K562 (cell line): ENCODE measurements at places on chromosomes 1 and 21. TPM values are rescaled to one million over a fixed set of nuclear protein-coding genes. Genes with fewer than 3 reads are reported as not detected.

DNA sequence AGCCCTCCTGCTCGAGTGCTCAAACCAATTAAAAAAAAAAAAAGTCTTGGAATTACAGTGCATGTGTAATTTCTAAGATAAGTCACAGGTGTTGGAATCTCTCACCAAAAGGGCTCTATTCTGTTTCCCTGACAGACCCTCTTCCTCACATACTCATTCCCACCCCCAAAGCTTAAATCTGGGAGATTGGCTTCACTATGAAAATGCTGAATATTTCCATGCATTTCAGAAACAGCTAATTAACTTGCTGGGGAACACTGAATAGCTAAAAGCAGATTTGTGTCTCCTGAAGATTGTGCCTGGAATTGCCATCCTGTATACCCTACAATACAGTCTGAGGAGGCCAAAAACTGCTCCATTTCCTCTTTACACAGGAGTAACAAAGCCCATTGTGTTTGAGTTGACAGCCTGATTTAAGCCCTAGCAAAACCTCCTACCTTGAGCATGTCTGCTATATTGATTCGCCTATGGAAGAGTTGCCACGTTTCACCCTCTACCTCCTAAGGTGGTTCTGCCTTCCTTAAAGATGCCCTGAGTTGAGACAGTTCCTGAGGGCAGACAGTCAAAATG, 1.4 kb upstream of the PIK3R3 start:
- peaks cover 13% of the 10 kb centered on the region for H3K4me1 ChIP-seq
- no peak for DNase-seq
- H3K4me3 ChIP-seq: peak overlapping the region; percentile 61
- no peak overlapping the region; the same call in 1 of the 3 replicates for H3K27ac ChIP-seq
- no peaks in the 10 kb centered on the region for H3K27me3 ChIP-seq

GRCh38 chr21:33674226-33674625, 31.9 kb downstream of the ITSN1 start:
- no peak overlapping the region for H3K4me3 ChIP-seq
- H3K27ac ChIP-seq: no peak overlapping the region
- no peaks in the 10 kb centered on the region for H3K4me1 ChIP-seq
- peaks cover 6% of the 10 kb centered on the region; the same call in 2 of the 3 replicates for H3K27me3 ChIP-seq
- no peak for DNase-seq

DNA sequence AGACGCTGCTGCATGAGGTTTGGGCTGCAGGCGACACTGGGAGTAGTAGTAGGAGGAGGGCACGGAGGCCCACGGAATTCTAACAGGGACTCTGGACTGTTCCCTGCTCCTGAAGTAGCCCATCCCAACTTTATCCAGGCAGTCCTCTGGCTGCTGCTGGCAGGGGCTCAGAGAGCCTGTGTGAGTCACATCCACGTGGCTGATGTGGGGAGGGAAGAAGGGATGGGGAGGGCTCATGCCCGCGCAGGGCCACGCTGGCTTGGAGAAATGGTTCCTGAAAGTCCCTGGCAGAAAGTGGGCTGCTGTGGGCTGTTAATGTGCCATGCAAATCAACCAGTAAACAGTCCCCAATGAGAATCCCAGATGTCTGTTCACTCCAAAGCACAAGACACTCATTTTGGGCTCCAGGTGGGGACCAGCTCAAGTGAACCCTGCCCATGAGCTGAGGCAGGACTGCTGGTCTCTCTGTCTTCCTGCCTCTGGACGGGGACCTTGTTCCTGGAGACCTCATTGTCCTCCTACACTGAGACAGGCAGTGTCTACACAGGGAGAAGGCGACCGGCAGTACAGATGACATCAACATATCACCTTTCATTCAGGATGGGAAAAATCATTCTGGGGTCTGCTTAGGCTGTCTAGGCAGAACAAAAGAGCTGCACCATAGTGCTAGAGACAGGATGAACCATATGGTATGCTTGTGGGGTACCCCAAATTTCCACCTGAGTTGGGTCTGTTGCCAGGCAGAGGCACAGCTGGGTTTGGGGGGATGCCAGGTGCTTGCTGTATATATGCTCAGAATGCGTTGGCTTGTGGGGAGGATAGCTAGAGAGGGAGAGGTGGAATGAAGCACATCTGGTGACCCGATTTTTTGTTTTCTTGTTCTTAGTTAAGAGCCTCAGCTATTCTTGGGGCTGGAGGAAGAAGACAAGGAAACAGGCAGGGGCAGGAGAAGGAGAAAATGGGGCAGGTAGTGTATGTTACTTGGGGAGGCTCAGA, 57.9 kb upstream of the FMOD start:
- H3K4me1 ChIP-seq: no peaks in the 10 kb centered on the region
- no peaks in the 10 kb centered on the region for H3K36me3 ChIP-seq
- no peak for DNase-seq
- no peak overlapping the region for H3K4me3 ChIP-seq

- DNase-seq: no peak
- no peak overlapping the region for H3K4me3 ChIP-seq
- no peaks in the 10 kb centered on the region for H3K4me1 ChIP-seq
- no peaks in the 10 kb centered on the region for H3K27me3 ChIP-seq
Measured at GRCh38 chr1:6832531-6833188, 47.4 kb downstream of the CAMTA1 start.

Gene CLCA1
- total RNA-seq: 0.04 and 0.22 TPM in 2 replicates

Gene OLFML2B
- not detected in 2 replicates for total RNA-seq

DNA sequence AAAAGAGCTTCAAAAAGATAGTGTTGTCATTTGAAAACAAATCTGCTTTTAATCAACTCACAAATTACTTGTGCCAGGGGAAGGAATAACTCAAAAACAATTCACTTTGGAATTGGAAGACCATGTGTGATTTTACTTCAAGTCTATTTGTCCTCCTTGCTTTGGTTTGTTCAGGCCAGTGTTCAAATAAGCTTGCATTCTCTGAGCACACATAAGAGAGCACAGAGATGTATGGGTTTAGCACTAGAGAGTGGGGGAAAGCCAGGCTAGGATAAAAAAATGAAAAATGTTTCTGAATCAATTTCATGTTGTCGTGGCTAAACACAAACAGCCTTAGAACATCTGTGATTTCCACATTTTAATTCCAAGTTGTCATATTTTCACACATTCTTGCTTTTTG, 325.7 kb upstream of the LYPLAL1 start:
- no peaks in the 10 kb centered on the region for H3K27me3 ChIP-seq
- no peak for DNase-seq
- no peaks in the 10 kb centered on the region for H3K36me3 ChIP-seq
- no peak overlapping the region for H3K27ac ChIP-seq

Gene CHIA
- not detected in 2 replicates for total RNA-seq

- no peak for DNase-seq
- H3K27ac ChIP-seq: no peak overlapping the region
- peaks cover 29% of the 10 kb centered on the region for H3K4me1 ChIP-seq
- peaks cover 59% of the 10 kb centered on the region for H3K27me3 ChIP-seq
Measured at GRCh38 chr1:24904731-24905354, 25.2 kb downstream of the RUNX3 start.

Gene OR10T2
- total RNA-seq: not detected in 2 replicates

Gene TGFB2
- 0.04 and 0.11 TPM in 2 replicates for total RNA-seq

- no peak overlapping the region for H3K27ac ChIP-seq
- H3K4me1 ChIP-seq: no peaks in the 10 kb centered on the region
- no peaks in the 10 kb centered on the region for H3K27me3 ChIP-seq
- H3K4me3 ChIP-seq: no peak overlapping the region
- no peaks in the 10 kb centered on the region for H3K36me3 ChIP-seq
Measured at GRCh38 chr1:94275083-94275482, 37.7 kb upstream of the ARHGAP29 start.

GRCh38 chr1:99627615-99628014, 18.3 kb upstream of the PALMD start:
- no peaks in the 10 kb centered on the region for H3K4me1 ChIP-seq
- H3K27ac ChIP-seq: no peak overlapping the region
- no peaks in the 10 kb centered on the region for H3K36me3 ChIP-seq
- no peak overlapping the region for H3K4me3 ChIP-seq
- no peaks in the 10 kb centered on the region for H3K27me3 ChIP-seq

DNA sequence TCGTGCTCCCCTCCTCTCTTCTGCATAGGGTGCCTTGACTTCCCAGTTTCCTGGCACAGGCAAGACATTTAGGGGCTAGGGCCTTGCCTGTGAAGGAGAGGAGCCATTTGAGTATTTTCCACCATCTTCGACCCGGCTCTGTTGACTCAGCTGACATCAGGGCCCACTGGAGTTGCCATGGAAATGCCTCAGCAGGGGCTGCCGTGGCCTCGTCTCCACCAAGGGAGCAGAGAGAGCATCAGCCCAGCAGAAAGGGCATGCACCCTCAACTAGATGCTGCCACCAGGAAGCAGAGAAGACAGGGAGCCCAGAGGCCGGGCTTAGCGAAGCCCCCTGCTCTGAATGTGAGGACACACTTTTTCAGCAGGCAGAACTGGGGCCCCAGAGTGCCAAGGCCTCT, 101.9 kb upstream of the ACTL8 start:
- H3K4me3 ChIP-seq: no peak overlapping the region
- H3K27ac ChIP-seq: no peak overlapping the region

Gene FAM110D
- total RNA-seq: 0.58 and 0.62 TPM in 2 replicates

Gene HCRTR1
- total RNA-seq: not detected in 2 replicates

- H3K4me1 ChIP-seq: no peaks in the 10 kb centered on the region
- DNase-seq: no peak
- no peak overlapping the region for H3K27ac ChIP-seq
- H3K27me3 ChIP-seq: peaks cover 12% of the 10 kb centered on the region; the same call in 2 of the 3 replicates
- no peak overlapping the region for H3K4me3 ChIP-seq
- no peaks in the 10 kb centered on the region for H3K36me3 ChIP-seq
Measured at GRCh38 chr1:166383635-166384346, 217.0 kb upstream of the FAM78B start.

Gene LCE1F
- total RNA-seq: not detected in 2 replicates

GRCh38 chr1:917076-917459, 6.7 kb upstream of the SAMD11 start:
- no peak for DNase-seq
- H3K27ac ChIP-seq: no peak overlapping the region
- H3K4me3 ChIP-seq: no peak overlapping the region
- H3K36me3 ChIP-seq: no peaks in the 10 kb centered on the region
- H3K4me1 ChIP-seq: peaks cover 15% of the 10 kb centered on the region

Gene GIPC2
- 0.04 TPM in 2 replicates for total RNA-seq

- no peak overlapping the region for H3K27ac ChIP-seq
- no peak overlapping the region for H3K4me3 ChIP-seq
- peaks cover 2% of the 10 kb centered on the region; the same call in 2 of the 3 replicates for H3K4me1 ChIP-seq
- no peaks in the 10 kb centered on the region for H3K36me3 ChIP-seq
- no peak for DNase-seq
Measured at GRCh38 chr1:247286134-247286670, 30.3 kb downstream of the VN1R5 start.
